ENCODE measurements at places on chromosomes 4 and X.

DNA sequence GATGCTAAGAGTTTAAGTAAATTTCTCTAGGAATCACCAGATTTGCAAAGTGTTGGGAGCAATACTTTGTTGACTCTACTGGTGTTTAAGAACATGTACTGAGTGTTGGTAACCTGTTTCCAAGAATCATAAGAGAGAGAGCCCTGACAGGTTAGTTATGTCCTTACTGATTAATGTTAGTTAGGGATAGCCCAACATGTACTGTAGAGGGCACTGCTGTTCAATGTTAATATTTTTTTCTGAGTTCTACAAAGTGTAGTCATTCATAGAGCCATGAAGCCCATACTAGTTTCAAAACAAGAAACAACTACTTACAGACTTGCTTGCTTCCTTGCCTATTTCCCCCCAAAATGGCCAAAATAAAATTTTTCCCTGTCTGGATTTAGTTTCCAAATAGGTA is 11.9 kb downstream of the TMPRSS11D start:
- DNase-seq, result no peak

DNA sequence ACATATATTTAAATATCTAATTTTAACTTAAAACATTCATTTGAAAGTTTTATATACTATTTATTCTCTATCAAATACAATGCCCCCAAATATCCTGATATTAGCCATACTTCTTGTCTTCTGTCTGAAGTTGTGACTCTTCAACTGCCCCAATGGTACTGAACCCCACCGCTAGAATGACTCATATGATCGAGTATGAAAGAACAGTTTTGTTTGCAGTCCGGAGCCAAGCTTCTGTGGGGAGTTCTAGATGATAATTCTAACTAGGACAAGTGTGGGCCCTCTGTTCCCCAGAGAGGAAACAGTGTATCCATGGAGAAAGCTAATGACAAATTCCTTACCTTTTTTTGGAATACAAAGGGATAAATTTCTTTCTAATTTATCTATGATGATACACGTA is 24.7 kb upstream of the CT47A1 start:
- DNase-seq, result no peak

DNA sequence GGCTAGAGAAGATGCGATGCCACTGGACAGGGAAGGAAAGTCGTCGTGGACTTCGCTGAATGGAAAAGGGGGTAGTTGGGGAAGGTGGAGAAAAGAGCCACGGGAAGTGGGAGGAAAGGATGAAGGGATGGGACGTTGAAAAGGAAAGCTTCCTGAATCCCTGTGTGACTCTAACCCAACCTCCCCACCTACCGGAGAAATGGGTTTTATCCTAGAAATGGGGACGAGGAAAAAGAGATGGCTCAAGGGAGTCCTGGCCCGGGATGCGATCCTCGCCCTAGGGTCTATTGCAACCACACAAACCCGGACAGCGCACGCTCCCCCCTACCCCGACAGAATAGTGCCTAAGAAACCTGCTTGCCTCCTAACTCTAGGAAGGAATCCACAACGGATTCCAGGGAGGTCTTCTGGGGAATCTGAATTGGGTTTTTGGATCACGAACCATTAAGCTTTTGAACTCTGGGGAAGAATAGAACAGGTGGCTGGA is 738 bp upstream of the TSPAN5 start:
- no peak for DNase-seq

DNA sequence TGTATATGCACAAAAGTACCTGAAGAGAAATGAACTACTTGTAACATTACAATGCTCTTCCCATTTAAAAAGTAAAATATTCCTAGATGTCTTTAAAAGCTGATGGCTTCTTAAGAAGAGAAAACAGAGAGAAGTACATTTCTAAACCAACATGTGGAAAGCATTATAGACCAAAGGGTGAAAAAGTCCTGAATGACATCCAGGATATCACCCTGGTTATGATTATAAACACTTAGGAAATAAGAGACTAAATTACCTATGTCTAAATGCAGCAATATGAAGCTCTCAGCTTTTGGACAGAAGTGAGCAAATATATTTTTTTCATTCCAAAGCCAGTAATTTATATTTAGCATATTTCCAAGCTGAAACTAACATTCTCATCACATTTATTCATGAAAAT is 21.7 kb upstream of the EGFL6 start:
- DNase-seq, result no peak

- DNase-seq, result no peak
Measured at GRCh38 chr4:17589355-17589754, 12.4 kb downstream of the LAP3 start.

DNA sequence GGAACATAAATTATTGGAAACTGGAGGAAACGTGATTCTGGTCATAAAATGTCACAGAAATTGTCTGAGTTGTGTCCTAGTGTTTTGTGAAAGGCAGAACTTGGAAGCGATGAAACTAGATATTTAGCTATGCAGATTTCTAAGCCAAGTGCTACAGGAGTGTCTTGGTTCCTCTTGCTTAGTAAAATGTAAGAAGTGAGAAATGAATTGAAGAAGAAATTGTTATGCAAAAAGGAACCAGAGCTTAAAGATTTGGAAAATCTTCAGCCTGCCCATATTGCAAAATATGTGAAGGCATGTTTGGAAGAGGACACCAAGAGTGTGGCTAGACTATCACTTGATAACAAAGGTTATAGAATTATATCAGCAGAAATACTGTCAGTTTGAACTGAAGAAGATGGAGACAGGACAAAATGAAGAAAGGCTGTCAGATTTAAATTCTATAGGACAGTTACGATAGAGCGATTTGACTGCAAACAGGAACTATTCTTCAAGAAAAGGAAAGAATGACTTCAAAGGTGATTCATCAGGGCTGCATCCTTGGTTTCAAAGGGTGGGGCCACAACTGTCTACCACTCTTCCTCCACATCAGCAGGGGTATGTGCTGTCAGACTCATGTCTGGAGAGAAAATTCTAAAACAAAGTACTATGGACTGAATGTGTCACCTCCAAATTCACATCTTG is 9.4 kb upstream of the CDS1 start:
- DNase-seq, result no peak

GRCh38 chr4:38347251-38347650 is 316.7 kb upstream of the KLF3 start:
- no peak for DNase-seq

- no peak for DNase-seq
Measured at GRCh38 chrX:116142976-116143375, 27.6 kb upstream of the AGTR2 start.

DNA sequence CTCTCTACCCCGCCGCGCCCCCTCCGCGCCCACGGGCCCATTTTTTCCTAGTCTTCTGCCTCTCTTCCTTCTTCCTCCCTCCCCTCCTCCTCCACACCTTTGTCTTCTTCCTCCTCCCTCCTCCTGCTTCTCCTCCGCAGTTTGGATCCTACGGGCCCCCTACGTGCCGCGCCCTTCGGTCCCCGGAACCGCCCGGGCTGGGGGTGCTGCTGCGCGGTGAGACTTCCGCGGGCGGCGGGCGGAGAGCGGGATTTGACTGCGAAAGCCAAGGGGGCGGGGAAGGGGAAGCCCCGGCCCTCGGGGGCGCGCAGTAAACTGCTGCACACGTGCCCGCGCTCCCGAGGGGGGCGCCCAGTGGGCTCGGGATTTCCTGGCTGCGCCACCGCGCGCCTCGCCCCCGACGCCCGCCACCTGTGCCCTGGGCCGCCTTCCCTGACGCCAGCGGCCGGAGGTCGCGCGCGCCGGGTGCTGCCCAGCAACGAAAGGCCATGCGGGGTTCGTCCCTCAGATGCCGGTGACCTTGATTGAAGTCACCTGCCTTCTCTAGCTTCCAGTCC is 3.3 kb upstream of the NKX3-2 start:
- DNase-seq, result no peak

GRCh38 chr4:140057701-140058100 is 96.3 kb downstream of the MAML3 start:
- no peak for DNase-seq

Measured in mesothelial cell of epicardium (in vitro differentiated cells).